ENCODE measurements at places on chromosomes 2 and 18.

DNA sequence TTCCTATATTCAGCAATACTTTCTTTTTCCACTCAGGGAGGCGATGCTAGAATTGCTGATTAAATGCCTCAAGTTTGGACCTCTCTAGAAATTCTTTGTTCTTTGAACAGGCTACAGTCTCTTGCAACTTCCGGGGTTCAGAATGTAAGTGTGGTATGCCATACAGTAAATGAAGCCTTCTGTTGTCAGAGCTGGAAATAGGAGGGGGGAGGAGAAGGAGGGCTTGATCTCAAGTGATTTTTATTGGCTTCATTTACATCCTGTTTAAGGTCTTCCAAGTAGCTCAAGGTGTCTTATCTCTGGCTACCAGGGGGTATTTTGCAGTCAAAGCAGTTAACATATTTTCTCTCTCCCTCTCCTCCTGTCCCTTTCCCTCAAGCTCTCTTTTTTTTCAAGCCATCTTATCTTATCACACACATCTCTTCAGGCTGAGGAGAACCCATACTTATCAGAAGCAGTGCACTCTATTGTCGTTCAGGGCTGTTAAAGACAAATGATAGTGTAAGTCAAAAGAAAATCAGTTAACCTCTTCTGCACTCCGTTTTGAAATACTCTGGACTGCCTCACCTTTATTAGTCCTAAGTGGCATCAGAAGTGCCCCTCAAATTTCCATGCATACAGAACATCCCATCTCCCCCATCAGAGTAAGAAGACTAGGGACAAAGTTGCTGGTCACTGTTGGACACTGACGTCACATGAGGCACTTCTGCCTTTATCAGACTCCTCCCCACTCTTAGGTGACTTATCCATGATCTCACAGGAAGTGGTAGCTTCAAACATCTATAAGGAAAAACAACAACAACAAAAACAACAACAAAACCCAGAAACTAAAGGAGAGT, 112.2 kb downstream of the ZNF521 start:
- DNase-seq, result no peak

- no peak for DNase-seq
Observed at GRCh38 chr2:13001408-13001807, 284.7 kb downstream of the TRIB2 start.

DNA sequence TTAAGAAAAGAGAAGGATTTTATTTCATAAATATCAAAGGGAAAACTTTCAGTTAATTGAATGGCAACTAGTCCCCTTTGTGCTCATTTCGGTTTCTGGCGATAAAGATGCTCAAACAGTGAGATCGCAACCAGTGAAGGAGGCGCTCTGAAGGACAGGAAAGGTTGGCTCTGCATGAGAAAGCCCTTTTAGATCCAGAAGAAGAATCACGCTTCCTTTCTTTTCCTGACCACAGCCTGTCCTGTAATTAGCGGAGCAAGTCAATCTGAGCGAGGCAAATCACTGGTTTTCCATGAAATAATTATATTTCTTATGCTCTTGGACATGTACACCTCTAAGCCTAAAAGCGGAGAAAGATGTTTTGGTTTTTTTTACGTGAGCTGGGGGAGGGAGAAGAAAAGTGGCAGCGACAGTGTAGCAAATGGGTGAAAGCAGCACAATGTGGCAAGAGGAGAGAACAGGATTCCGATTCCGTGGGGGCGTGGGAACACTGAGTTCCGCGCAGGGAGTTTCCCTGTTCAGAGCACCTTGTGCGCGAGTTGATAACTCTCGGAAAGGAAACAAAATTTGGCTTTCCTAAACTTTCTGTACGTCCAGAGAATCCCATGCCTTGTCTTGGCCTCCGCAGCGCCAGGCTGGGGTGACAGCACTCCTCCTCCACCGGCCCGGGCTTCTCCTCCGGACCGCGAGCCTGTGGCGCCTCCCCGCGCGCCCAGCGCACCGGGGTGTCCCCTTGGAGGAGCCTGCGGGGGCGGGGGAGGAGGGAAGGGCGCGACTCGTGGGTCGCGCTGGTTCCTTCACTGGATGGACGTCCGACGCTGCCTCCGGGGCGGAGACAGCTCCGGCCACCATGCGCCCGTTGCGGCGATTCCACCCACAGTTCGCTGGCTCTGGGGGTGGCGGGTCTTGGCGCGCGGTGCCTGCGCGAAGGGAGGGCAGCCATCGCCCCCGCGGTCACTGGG, 620 bp upstream of the SLC9A2 start:
- no peak for DNase-seq

DNA sequence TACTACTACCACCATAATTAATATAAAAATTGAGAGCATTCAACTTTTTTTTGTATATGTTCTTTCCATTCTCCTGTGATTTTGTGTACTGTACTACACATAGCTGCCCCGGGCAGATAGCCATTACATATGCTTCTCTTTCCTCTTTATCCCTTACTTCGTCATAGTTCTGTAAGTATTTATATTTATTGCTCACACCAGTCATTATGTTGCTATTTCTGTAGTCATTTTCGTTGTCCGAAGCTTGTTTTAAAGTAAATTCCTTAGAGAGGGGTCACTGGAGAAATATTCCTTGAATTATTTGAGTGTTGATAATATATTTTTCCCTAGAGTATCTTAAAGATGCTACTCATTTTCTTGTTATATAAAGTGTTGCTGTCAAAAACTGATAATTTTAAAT, 144.0 kb downstream of the CLIP4 start:
- DNase-seq, result no peak

DNA sequence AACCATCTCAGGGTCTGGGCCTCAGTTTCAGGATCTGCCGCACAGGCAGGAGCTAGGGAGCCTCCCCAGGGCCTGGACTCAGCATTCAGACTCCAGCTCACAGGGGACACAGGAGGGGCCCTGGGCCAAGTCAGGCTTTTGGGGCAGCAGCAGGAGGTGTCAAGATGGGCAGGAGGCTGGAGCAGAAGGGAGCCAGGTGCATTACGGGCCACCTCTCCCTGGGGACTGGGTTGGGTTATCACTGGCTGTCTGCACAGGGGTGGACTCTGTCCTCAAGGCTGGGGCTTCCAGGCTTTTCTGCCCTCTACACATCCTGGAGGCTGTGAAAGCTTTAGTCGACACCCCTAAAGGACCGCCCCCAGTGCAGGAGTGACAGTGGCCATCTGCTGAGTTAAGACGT, 20.0 kb downstream of the AQP12A start:
- DNase-seq, result no peak

- DNase-seq, result no peak
Observed at GRCh38 chr2:17713291-17713690, 40.3 kb downstream of the SMC6 start.

Measured in T-cell (primary cell).